ENCODE measurements at places on chromosomes 1 and 21. TPM values are rescaled to one million over a fixed set of nuclear protein-coding genes. Genes with fewer than 3 reads are reported as not detected.

OLIG2 gene
- 3.9 TPM for total RNA-seq

DNA sequence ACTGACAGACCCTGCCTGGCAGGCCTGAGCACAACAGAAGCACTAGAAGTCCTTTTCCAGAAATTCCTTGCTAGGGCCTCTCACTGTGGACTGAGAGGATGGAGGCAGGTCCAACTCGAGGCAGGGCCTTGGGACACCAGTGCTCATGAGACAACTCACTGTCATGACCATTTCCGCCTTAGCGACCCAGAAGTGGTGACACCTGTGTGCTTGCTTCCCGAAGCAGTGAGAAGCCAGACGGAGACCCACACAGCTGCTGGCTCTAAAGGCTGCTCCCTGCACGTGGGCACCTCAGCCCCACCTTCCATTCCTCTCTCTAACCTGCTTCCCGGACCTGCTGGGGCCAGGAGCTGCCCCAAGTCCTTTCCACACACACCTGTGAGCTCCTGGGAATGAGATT is 33.0 kb downstream of the KCNC4 start:
- no peak for DNase-seq

GRCh38 chr1:201334325-201335173 is 42.9 kb downstream of the TNNT2 start:
- no peak for DNase-seq

CENPS gene
- total RNA-seq, result 11.6 TPM

GRCh38 chr1:218735436-218736032 is 390.4 kb downstream of the TGFB2 start:
- DNase-seq, result peak; percentile 55

DNA sequence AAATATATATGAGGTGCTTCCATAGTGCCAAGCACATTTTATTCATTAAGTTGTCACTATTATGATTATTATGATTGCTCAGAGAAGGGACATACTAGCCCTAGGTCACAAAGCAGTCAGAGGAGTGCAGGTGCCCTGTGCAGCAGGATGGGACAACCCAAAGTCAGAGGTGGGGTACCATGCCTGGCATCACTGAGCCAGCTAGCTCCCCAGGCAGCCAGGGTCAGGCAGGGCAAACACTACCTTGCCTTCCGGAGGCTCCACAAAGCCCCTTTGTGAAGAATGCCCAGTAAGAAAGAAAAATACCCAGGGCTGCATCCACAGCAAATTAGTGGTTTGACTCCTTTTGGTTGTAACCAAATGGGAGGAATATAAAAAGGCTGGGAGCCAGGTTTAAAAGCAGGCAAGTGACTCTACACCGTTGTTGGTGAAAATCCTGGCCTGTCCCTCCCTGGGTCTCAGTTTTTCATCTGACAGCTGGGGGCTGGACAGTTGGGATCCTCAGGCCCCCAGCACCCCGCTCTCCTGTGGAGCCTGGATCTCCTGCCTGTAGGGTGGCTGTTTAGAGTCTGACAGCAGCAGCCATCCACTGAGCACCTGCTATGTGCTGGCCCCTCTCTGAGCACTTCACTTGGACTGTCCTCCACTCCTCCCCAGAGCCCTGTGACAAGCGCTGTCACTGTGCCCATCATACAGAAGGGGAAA is 98.8 kb downstream of the GLIS1 start:
- no peak for DNase-seq

DNA sequence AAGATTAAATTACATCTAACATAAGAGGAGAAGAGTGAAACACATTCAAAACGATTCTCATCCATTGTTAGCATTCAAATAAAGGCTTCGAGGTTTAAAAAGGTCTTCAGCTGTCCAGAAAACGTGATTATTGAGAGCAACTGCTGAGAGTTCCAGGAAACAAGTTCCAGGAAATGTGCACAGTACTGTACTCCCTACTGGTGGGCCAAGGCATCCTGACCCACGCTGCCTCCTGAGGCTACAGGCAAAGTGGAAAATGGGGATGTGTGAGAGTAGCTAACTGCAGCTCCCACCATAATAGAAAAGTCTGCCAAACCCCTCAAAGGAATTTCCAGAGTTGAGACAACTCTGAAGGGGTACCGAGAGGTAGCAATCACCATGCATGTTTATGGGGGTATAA is 2.0 kb downstream of the VAV3 start:
- no peak for DNase-seq

GRCh38 chr1:26578167-26578566 is 48.6 kb downstream of the RPS6KA1 start:
- DNase-seq, result no peak

- no peak for DNase-seq
These were observed 2.1 kb downstream of the CNTN2 start for GRCh38 chr1:205045146-205045545.

- no peak for DNase-seq
These were observed 14.1 kb downstream of the TMCO4 start for GRCh38 chr1:19785660-19786059.

DNA sequence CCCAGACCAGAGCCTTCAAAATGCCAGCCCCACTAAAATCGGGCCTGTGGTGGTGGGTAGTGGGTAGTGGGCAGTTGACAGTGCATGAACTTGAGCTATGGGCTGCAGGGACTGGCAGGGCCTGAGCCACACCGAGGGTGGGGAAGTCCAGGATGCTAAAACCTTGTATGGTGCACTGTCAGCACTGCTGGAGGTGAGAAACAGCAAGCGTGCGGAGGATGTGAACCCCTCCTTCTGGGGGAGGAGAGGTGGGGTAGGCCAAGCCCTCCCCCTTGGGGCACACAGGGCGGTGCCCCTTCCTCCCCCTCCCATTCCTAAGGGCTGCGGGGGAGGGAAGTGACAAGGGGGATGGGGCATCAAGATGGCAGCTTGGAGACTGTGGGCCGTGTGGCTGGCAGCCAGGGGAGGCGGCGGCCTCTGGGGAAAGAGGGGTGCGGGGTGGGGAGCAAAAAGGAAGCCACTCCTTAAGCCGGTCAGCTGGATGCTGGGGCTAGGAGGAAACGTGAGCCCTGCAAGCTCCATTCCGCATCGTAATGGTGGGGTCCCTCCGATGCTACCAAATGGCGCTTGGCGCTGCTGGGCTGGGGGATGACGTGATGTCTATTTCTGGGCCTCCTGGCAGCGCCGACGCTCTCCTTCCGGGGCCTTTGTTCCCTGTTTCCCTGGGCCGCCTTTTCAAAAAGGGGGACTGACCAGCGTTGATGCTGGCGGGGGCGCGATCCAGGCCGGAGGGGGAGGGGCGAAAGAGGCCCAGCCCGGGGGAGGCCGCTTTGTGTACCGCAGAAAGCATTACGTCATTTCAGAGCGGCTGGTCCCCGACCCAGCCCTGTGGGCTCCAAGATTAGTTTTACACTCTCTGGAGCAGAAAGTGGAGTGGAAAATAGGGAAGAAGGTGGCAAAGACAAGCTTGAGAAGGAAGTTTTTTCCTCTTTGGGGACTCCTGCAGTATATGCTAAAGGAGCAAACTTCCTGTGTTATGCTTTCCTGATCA is 809 bp downstream of the SYT11 start:
- DNase-seq, result peak; percentile 87

DNA sequence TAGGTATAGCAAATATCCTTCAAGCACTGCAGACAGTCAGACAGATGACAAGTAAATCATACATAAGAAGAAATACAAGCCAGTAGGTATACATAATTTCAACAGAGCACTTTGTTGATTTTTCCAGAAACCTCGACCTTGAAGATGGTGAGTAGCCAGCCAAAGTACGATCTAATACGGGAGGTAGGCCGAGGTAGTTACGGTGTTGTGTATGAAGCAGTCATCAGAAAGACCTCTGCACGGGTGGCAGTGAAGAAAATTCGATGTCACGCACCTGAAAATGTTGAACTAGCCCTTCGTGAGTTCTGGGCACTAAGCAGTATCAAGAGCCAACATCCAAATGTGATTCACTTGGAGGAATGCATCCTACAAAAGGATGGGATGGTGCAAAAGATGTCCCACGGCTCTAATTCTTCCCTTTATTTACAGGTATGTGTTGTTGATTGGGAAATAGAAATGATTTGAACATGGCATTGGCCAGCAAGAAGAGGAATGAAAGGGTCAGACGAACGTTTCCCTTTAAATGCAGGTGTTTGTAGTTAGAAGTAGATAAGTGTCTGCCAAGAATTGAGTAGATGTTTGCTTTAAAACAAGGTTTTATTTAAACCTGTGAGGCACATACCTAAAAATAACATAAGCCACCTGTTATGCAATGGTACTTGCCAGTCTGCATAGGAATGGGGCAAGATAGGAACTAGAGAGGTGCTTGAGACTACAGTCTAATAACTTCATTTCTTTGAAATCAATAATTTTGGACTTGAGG is 2.7 kb downstream of the PDIK1L start:
- no peak for DNase-seq

APOBEC4 gene
- not detected for total RNA-seq

GRCh38 chr1:73100216-73100615 is 817.9 kb upstream of the NEGR1 start:
- no peak for DNase-seq

DNA sequence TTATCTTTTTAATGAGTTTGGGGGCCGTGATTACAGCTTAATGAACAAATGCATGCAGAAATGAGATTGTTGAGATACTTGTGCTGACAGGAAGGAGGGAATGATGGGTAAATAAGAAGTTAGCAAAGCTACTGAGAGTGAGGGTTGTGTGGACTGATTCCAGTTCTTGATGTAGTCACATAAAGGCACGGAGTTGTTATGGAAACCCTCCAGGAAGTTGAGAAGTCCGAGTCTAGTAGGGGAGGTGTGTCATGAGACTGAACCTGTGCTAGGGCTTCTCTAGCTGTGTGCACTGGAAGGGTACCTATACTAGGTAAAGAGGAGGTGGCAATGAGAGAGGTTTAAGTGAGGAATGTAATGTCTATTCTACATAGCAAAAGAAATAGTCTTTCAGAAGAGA is 475.7 kb downstream of the USP25 start:
- DNase-seq, result no peak

GRCh38 chr1:151936653-151937052 is 27.3 kb upstream of the THEM4 start:
- no peak for DNase-seq

GRCh38 chr1:212368073-212368484 is 46.6 kb downstream of the PACC1 start:
- DNase-seq, result peak; percentile 80

GRCh38 chr1:191453487-191453886 is 704.8 kb upstream of the RGS18 start:
- DNase-seq, result no peak

GNG4 gene
- total RNA-seq, result 3.5 TPM

Data from A172 (cell line).